ENCODE measurements at places on chromosomes 12 and 14.
A peak's percentile ranks its signal among the peaks of the same experiment; 100 is the strongest.

DNA sequence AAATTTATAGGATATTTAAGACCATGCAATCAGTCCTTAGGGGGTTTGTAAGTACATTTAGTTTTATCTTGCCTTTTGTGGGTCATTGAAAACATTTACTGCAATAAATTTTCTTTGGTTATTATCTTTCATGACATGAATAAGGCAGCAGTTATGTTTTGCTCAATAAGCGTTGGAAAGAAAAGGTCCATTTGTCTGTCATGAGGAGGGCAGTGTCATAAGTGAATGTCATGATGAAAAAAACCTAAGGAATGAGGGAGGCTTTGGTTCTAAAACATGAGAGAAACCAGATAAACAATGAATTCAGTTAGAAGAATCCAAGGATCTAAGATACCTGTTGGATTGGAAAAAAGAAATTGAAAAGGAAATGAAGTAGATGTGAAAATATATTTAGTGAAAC, 209.4 kb downstream of the NAV3 start:
- DNase-seq: no peak

DNA sequence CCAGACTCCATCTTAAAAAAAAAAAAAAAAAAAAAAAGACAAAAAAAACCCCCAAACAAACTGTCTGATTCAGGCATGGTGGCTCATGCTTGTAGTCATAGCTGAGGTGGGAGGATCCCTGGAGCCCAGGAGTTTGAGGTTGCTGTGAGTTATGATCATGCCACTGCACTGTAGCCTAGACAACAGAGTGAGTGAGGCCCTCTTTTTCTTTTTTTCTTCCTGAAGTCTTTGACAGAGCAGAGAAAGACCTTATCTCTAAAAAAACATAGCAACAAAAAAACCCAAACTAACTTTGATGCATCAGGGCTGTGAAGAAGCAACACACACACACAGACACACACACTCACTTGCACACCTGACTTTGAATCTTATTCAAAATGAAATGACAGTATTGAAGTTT, 7.7 kb upstream of the AMN1 start:
- DNase-seq: peak; percentile 83

- DNase-seq: no peak
Measured at GRCh38 chr14:65972346-65972870, 513.8 kb upstream of the CCDC196 start.

- no peak for DNase-seq
Measured at GRCh38 chr12:38872156-38872555, 33.2 kb downstream of the CPNE8 start.

DNA sequence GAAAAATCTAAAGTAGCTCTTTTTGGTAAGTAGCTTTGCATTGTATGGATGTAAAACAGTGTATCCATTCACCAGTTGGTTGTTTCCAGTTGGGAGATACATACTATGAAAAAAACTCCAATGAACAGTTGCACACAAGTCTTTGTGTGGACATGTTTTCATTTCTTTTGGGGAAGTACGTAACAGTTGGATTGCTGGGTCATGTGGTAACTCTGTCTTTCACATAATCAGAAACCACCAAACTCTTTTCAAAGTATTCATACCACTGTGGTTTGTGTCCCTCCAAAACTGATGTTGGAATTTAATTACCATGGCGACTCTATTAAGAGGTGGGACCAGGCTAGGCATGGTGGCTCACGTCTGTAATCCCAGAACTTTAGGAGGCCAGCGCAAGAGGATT, 58.9 kb upstream of the RESF1 start:
- no peak for DNase-seq

DNA sequence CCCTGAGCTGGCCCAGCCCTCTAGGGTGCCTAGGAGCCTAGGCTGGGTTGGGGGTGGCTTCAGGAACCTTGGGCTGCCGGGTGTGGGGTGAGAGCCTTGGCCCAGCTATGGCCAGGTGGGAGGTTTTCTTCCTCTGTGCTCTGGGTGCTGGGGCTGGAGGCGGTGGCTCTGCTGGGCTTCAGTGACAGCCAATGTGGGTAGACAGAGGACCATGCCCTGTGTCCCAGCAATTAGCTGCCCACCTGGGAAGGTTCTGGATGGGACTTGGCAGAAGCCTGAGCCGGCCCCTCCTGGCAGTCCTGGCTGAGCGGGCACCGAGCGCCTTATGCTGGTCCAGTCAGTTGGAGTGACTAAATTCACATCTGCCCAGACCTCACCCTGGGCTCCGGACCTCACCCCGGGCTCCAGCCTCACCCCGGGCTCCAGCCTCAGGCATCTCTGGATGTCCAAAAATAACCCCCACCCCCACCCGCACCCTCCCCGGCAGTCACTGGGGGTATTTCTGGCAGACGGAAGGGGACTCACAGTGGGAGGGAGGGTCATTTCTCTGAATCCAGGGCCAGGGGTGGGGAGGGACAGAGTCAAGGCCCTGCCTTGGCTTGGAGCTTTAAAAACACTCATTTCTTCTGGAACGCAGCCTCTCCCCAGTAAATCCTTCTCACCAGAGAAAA, 46.9 kb downstream of the CYP46A1 start:
- DNase-seq: no peak

- DNase-seq: no peak
Measured at GRCh38 chr12:124663771-124664366, 96.5 kb upstream of the NCOR2 start.

- no peak for DNase-seq
Measured at GRCh38 chr14:100176811-100177327, 17.4 kb upstream of the DEGS2 start.

GRCh38 chr12:108630481-108631207, 3.0 kb downstream of the SELPLG start:
- DNase-seq: peak; percentile 45

DNA sequence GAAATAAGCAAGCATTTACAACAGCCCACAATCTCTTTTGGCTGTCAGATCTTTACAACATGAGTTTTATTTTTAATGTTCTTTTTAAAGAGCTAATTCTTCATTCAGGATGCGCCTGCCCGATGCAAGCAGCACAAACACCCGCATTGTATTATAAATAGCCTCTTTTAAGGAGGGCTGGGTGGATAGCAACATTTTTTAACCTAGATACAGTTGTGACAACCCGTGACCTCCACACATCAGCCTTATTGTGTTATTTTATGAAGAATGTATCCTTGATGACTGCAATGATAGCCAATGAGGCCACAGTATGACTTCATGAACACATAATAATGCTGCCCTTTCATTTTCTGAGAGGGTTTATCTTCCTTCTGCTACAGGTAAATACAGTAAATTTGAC, 173.7 kb downstream of the FOXN3 start:
- no peak for DNase-seq

DNA sequence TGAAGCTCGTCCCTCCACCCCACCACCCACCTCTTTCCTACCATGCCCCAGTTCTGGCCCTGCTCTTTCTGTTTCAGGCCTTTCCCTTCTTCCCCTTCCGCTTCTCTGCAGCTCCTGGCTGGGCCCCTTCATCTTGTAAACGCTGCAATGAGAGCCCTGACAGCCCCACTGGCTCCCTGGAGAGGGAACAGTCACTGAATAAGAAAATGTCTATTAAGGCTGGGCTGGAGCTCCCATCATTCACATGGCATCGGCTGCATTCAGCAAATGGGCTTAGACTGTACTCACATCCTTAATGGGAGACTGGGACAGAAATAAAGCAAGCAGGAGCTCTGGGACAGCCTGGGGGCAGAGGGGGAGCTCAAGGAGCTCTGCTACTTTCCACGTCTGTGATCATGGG, 45.2 kb upstream of the TUNAR start:
- no peak for DNase-seq

GRCh38 chr12:1890119-1890703, 28.2 kb downstream of the CACNA2D4 start:
- DNase-seq: no peak

GRCh38 chr12:102022286-102022685, 39.5 kb downstream of the WASHC3 start:
- DNase-seq: no peak

DNA sequence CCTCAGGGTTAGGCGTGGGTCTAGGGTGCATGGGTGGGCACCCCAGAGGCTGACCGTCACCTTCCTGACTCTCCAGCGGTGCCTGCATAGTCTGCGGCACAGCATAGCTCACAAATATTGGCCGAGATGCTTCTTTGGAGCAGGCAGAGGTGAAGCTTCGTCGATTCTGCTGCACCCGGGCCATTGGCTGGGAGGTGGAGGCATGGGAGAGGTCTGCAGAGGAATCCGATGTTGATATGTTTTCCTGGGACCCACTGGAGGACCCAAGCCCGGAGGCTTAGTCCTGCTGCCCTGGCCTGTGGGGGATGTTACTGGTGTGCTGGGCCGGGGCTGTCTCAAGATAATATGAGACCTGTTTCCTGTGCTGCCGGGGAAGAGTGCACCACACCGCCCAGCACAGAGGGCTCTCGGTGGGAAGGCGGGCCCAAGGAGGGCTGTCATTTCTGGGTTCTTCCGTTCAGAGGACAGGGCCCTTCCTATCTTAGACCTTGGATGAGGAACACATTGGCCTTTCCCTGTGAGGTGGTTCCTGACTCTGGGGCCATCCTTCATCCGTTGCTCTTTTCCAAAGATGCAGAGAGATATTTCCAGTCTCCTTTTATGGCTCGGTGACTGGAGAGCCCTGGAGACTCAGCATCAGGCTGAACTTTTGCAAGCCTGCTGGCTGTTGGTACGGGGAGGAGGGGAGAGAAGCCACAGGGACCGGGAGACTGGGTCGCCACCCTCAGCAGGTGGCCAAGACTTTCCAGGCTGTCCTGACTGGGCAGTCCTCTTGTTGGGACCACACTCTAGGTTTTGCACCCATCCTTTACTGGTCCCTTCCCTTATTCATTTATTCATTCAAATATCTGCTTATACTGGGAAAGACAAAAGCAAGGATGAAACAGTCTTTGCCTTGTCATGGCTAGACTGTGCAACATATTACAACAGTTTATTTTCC, 143.5 kb downstream of the TSPAN9 start:
- no peak for DNase-seq

DNA sequence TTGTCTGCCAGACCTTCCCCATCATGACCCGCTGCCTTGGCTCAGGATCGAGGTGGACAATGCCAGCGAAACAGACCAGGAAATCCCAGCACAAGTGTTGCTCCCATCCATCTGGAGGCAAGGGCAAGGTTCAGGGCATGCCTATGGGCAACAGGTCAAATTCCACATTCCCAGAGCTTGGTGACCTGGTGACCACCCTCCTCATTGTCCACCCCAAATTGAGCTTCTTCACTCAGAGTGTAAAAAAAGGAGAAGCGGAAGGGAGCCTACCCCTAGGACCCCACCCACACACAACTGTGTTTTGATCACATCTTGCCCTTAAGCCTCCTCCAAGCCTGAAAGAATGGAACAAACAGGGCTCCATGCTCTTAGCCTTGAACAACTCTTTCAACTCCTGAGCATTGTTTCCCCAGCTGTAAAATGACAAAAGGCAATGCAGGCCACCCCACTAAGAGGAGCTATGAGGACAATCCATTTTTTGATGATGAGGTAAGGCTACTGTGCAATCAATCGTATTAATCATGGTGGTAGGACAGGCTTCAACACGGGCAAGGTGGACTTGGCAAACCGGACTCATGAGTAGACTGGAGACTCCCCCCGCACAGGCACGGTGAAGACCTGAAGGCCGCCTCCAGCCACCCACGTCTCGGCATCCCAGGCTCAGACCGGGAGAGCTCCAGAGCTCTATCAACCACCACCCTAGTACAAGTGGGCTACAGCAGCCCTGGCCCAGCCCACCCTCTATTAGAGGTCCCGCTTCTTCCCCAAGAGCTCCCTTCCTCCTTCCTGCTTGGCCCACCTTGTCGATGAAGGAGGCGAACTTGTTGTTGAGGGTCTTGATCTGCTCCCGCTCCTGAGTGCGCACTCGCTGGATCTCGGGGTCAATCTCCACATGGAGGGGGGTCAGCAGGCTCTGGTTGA, 866 bp downstream of the KRT79 start:
- DNase-seq: no peak

GRCh38 chr14:60565211-60565610, 56.3 kb downstream of the SIX6 start:
- DNase-seq: no peak

DNA sequence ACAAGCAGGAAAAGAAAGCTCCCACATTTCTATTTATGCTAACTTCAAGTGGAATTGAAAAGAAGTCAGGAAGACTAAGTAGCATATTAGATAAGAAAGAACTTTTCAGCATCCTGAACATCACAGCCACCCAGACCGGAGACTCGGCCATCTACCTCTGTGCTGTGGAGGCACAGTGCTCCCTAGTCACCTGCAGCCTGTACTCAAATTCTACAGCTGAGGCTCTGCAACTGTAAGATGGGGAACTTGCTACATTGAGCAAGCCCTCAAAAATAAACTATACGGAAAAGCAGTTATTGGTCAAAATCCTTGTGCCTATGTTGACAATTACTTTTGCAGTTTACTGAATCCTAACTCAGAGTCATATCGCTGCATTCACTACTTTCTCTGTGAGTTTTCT, 361.9 kb downstream of the DAD1 start:
- DNase-seq: no peak

DNA sequence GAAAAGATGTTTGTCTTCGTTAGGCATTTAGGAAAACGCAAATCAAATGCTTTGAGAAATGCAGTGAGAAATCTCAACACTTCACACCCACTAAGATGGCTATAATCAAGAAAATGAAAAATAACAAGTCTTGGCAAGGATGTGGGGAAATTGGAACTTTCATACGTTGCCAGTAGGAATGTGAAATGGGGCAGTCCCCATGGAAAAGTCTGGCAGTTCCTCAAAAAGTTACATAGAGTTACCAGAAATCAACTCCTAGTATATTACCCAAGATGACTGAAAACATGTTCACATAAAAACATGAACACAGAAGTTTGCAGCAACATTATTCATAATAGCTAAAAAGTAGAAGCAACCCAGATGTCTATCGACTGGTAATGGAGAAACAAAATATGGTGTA, 41.5 kb upstream of the LRTM2 start:
- DNase-seq: no peak

- peak; percentile 48 for DNase-seq
Measured at GRCh38 chr14:72535485-72535884, 358.4 kb downstream of the DPF3 start.

DNA sequence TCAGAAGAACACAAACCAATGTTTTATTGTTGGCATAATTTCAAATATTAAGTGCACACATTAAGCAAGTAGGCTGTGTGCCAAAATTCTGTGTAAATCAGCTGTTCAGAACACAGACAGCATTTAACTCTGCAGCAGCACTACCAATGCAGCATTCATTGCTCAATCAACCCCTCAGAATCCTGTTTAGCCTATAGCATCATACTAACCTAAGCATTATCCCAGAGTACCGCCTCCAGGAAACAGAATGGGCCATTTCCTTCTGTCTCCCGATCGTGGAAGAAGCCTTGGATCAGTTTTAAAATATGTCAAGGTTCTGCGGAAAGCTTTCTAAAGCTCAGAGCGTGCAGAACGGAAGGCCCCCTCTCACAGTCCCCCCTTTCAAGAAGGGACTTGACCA, 3.3 kb downstream of the IL26 start:
- no peak for DNase-seq
